ENCODE measurements at places on chromosomes 5 and 9.

GRCh38 chr5:174877987-174878386, 153.6 kb downstream of the MSX2 start:
- DNase-seq: no peak

GRCh38 chr5:74130155-74130897, 504.3 kb downstream of the ARHGEF28 start:
- no peak for DNase-seq

DNA sequence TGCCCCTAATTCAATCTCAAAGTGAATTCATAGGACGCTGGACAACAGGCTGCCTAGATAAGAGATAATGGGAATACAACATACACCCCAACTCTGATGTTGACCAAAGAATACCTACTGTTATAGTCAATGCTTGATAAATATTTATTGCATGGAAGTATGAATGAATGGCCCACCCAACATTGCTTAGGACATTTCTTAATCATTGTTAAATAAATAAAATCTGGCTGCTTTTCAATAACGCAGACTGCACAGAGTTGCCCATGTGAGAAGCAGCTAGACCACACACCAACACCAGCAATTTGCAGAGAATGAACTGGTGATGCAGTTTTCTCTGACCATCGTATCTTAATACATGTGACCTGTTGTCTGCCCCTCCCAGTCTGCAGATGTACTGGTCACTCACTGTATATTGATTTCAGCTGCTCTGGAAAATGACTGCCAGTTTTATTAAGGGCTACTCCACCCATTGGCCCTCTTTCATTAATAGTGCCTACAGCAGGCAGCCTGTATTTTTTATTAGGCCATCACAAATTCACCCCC, 236.2 kb upstream of the WWC1 start:
- DNase-seq: no peak

DNA sequence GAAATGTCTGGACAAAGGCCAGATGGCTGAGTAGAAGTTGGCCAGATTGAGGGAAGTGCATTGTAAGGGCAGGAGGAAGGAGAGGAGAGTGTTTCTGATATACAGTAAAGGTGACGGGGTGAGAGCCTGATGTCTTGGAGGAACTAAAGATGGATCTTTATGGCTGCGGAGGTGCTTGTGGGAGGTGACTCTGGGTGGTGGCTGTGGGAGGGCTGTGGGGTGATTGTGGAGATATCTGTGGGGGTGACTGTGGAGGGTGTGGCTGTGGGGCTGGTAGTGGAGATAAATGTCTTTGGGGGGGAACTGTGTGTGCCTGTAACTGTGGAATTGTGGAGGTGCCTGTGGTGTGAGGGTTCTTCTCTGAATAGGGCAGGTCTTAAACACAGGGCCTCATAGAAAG, 121.4 kb downstream of the CMYA5 start:
- DNase-seq: no peak

DNA sequence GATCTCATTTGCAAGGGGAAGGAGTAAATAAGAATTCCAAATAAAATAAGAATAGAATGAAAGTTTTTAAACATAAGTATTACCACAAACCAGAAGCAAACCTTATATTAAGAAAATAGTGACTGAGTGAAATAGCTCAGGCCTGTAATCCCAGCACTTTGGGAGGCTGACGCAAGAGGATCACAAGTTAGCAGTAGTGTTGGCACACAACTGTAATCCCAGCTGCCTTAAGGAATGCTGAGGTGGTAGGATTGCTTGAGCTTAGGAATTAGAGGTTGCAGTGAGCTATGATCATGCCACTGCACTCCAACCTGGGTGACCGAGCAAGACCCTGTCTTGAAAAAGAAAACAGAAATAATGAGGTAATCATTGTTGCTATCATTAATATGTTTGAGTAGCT, 47.0 kb downstream of the APC start:
- DNase-seq: no peak

DNA sequence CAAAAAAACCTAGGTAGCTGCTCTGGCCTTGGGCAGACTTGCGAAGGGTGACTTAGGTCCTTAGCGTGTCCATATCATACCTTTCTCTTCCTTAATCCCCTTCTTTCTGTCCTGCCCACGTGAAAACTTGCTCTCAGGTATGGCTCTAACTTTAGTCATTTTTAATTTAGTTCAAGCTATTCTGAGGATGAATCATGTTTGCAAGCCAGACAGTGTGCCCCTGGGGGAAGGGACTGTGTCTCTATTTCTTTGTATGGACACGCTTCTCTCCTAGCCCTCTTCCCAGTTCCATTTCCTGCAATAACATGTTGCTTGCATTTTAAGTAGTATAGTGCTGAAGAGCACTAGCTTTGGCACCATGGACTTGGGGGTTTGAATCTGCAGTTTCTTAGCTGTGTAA, 120.6 kb downstream of the PTTG1 start:
- no peak for DNase-seq

GRCh38 chr5:120358949-120359348, 105.2 kb upstream of the PRR16 start:
- no peak for DNase-seq

- DNase-seq: no peak
Observed at GRCh38 chr9:133684121-133684935, 48.2 kb downstream of the DBH start.

DNA sequence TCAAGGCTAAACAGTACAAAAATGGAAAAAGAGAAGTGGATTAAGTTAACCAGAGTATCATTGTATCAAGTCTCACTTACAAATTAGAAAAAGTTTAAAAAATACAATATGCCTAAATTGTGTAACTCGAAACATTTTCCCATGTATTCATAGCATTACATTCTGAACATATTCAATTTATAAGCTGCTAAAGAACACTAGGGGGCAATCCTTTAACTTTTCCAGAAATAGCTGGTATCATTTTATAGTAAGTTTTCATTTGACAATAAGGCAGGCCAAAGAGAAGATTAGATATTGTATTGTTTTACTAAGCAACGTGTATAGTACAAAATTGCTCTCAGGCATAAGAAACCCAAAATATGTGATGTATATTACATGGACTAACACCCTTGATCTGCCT, 234.6 kb downstream of the ADGRV1 start:
- DNase-seq: no peak

- no peak for DNase-seq
Observed at GRCh38 chr5:128074171-128074570, 9.4 kb upstream of the SLC12A2 start.

GRCh38 chr9:35814106-35814840, 569 bp downstream of the HINT2 start:
- no peak for DNase-seq

DNA sequence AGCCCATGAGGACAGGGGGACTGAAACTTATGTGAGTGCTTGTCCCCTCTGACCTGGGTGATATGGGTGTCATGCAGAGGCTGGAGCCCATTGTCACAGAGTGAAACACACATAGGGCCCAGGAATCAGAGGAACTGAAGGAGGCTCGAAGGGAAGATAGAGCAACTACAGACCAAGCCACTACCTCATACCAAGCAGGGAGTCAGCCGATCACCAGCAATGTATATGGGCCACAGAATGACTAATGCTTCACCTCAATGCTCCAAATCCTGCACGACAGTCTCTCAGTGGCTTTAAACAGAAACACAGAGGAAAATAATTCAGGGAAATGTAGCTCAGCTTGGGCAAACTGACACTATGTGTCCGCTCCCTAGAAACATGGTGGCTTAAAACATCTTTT, 8.9 kb upstream of the FBXW11 start:
- no peak for DNase-seq

DNA sequence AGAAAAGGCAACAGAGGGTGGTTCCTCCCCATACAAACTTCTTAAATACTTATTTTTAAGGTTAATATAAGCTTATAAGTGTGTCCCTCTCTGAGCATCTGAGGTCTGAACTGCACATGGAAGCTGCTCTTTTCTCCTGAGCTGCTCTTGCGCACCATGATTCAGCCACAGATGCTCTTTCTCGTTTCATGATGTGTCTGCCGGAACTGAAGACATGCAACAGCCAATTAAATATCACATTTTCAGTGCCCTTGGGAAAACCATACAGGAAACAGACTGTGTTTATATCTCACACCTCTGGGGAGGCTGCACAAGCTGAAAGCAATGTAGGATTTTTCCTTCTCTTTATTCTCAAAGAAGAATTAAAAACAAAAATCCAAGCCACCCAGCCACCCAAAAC, 96.8 kb upstream of the NREP start:
- peak; percentile 25 for DNase-seq

DNA sequence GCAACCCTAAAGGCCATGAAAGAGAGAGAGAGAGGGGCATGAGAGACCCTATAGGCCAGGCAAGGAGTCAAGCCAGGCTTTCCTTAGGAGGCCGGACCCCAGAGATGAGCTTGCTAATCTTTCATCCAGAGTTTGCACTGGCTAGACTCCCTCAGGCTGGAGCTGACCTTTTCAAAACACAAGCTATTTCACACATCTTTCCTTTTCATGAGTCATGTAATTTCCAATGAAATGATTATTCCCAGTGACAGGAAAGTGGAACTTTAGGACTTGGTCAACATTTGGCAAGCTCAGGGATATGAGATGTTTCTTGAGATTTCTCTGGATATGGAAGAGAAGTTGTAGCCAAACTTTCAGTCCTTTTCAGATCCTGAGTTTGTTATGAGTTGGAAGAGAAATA, 117.7 kb downstream of the TARS1 start:
- no peak for DNase-seq

DNA sequence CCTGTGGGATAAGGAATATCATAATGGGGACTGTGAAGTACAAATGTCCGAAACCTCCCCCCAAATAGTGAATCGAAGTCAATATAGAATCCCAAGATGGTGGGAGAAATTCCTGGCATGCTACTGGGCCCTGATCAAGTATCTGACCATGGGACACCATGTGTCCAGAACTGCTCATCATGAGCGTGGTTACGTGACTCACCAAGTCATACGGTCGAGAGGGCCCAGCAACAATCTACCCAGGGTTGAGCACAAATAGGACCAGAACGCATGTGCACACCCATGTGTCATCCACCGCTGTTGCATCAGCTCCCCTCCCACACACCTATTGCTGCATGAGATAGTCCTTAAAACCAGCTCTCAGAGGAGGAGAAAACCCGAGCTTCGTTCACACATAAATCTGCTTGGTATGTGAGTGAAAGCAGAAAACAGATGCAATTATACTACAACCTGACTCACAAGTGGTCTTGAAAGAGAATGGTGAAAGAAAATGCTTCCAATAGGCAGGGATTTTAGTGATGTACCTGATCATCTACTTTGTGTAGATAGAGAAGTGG, 353.2 kb downstream of the CWC27 start:
- DNase-seq: no peak

GRCh38 chr5:50667023-50667652, 701 bp downstream of the PARP8 start:
- DNase-seq: no peak

DNA sequence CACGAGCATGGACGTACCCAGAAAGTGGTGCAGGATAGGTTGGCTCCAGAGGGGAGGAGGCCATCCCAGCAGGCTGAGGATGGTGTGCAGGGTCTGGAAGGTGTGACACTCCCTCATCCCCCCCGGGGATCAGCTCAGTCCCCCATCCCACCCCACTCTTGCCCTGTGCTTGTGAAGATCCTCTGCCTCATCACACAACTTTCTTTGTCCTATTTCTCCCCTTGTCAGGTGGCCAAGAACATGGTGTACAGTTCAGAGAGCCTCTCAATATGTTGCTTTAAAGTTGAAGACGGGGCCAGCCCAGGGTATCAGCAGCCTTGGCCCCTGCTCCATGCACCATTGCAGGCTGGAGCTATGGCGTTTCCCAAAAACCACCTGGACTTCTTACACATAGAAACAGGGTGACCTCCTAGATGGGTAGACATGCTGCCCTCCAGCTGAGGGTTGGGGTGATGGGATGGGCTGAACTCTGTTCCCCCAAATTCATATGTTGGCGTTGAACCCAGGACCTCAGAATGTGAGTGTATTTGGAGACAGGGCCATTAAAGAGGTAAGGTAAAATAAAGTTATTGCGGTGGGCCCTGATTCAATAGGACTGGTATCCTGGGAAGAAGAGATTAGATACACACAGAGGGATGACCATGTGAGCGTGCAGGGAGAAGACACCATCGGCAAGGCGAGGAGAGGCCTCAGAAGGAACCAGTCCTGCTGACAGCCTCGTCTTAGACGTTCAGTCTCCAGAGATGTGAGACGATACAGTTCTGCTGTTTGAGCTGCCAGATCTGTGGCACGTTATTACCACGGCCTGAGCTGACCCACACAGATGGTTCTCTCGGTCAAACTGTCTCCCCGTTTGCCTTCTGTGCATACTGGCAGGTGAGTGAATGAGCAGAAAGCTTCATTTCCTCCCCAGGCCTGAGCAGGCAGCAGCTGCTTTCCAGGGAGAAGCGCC, 272.5 kb downstream of the GADD45G start:
- no peak for DNase-seq

DNA sequence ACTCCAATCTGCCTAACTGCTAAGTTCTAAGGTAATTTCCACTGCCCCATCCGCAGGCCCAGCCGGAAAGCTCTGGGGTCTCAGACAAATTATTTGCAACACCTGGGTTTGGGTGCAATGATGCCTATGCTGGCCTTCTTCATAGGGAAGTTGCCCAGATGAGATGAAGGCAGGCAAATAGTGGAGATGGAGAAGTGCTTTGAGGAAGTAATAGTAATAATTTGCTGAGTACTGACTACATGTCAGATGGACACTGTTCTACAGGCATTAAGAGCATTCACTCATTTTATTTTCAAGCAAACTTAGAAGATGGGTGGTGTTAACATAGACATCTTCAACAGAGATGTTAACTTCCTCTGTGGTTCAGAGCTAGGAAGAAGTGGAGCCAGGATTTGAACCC, 3.8 kb downstream of the PCDH12 start:
- no peak for DNase-seq

DNA sequence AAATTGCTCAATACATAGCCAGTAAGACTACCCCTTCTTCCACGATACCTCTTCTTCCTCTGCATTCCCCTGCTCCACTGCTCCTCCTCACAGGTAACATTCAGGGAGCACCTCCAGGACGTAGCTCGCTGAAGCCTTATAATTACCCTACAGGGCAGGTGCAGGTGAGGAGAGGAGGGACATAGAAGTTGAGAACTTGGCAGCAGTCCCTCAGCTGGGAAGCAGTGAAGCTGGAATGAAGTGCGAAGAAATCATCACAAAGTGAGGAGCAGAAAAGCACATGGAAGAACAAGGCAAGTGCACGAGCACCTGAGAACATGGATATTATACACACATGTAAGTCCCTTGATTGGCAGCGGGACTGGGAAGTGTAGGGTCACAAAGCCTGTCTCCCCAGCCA, 118.2 kb downstream of the HSD17B3 start:
- no peak for DNase-seq

DNA sequence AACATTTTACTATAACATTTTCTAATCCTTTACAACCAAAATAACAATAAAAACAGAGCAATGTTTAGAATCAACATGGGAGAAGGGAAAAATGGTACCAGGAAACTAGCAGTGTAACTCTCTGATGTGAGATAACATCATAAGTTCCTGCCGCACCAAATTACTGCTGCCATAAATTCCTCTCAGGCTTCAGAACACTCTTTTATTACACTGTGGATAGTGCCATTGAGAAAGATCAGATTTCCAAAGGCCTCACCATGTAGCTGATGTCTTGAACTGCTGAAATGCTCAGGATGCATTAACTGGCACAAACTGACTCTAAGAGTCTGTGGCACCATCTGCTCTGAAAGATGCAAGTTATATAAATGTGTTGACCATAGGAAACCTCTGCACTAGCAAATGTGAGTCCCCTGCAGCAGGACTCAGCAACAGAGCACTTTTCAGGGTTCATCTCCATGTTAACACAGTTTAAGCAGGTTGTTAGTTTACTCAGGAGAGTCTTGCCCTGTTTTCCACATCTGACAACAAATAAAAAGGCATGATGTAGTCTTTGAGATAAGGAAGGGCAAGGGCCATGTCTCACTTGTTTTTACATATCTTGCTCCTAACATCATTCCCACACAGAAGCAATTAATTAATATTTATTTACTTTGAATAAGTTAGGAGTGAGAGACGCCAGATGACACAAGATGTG, 218.1 kb downstream of the CETN3 start:
- no peak for DNase-seq

All from B cell (primary cell).